CD4-positive, alpha-beta T cell treated with Interleukin-10 for 1 hour (primary cell): ENCODE measurements at places on chromosomes 7 and 10.

DNA sequence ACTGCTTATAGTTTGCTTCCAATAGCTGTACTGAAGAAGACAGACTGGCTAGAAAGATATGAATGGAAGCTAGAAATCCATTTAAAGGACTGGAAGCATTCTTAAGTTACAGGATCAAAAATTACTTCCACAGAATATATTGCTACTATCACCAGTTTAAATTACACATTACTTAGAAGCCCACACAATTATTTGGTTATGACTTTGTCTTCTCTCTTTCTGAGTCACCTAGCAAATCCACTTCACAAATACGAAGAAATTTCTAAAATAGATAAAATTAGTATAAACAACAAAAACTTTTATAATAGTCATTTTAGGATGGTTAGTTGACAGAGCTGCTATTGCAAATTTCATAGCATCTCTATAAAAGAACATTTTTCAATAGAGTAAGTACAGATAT, 108.1 kb downstream of the SNX13 start:
- no peak for DNase-seq

DNA sequence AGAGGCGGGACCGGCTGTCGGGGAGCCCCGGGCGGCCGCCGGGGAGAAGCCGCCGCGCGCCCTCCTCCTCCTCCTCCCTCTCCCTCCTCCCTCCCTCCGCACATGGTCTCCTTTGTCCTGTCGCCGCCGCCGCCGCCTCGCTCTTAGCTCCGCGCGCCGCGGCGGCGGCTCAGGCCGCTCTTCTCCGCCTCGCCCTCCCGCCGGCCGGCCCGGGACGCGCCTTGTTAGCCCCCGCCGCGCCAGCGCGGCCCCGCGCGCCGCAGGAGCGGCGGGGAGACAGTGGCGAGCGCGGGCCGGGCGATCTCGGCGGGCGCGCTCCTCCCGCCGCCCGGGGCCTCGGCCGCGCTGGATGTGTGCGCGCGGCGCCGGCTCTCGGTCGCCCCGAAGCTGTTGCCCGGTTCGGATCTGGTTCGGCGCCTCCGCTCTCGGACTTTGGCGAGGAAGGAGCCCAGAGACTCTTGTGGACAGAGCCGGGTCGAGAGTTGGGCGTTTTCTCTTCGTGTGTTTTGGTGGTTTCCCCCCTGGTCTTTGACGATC, 437.4 kb upstream of the GALNT17 start:
- peak; percentile 29 for DNase-seq

DNA sequence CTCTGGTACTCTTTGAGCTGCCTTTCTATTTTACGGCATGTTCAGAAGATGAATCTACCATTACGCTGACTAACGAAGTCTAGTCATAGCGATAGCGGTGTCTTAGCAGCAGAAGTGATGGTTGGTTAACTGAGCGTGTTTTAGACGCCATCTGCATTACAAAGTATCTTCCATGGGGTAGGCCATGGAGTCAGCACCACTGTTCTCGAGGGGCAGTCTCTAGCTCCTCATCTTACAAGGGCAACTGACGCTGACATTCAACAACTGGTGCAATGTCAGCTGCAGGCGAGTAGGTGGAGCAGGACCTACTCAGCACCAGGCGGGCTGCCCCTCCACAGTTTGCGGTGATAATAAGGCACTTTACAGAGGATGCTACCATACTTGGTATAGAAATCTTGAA, 88.7 kb downstream of the ADARB2 start:
- DNase-seq = no peak

DNA sequence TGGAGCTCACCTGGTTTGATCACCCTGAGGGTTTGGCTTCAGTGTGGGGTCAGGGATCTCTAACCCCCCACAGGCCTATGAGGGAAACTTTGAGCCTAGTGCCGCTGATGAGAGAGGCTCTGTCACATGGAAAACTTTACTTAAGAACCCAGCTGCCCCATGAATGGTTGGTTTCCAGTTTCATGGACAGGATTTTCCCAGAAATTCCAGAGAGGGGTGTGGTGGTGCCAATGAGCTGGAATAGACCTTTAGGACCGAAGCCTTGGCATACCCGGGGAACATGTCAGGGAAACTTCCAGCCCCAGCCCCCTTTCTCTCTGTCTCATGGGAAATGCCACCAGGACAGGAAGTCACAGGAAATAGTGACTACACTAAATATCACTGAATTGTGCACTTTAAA, 36.9 kb downstream of the AKR1B1 start:
- DNase-seq = no peak

- DNase-seq = no peak
Observed at GRCh38 chr7:13628239-13629001, 361.0 kb downstream of the ETV1 start.

GRCh38 chr10:61589547-61590243, 73.0 kb upstream of the CABCOCO1 start:
- DNase-seq = no peak

GRCh38 chr7:139094596-139094995, 14.9 kb downstream of the ZC3HAV1 start:
- peak; percentile 42 for DNase-seq

DNA sequence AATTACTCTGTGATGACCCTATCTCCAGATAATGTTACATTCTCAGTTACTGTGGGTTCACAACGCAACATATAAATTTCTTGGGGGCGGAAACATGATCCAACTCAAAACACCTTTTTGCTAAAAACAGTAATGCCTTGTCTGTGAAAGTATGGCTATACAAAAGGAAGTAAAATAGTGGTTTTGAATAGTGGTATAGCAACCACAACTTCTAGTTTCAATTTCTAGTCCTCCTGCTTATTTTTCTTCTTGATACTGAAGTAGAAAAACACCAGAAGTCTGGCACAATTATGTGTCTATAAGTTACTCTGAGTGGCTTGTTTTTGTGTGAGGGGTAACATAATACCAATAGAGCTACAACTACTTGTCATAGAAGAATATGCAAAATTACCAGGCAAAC, 21.5 kb upstream of the ZNF800 start:
- DNase-seq = peak; percentile 49

GRCh38 chr10:68156373-68157185, 47.3 kb downstream of the MYPN start:
- peak; percentile 71 for DNase-seq

DNA sequence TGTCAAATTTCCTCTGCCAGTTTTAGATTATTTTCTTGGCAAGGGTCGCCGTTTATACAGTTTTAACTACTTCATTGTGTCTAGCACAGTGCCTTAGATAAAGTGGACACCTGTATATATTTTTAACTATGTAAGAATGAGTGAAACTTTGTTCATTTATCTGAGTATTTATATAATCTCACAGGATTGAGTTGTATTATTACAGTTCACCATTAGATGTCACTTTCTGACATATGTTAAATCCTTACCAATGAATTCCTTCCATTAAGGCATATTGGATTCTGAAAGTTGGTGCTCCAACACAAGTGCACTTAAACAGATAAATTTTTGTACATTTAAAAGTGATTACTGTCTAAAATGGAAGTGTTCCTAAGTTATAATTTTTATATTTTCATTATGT, 43.0 kb downstream of the ZMYND11 start:
- DNase-seq = peak; percentile 26

DNA sequence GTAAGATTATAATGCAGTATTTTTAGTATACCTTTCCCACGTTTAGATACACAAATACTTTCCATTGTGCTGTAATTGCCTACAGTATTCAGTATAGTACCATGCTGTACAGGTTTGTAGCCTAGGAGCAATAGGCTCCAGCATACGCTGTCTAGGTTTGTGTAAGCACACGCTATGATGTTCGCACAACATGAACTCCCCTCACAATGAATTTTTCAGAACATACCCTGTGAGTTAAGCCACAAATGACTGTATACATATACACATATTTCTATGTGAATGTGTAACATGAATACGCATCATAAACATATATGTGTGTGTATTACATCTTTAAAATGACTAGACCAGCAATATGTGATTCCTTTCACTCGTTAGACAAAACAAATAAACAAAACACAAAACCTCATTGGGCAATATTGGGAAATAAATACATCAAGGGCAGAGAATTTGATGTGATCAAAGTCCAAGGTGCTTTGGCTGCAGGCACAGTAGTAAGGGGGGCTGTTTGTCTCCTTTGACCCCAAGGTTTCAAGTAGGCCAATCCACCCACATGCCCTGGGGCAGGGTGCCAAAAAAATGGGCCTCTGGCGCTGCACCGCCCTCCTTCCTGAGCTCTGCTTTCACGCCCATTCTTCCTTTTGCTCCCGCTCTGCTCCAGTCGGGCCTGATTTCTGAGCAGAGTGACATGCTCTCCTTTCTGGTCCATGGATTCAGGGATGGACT, 33.9 kb downstream of the CHN2 start:
- DNase-seq = no peak

- DNase-seq = no peak
Observed at GRCh38 chr7:16711730-16712129, 41.8 kb upstream of the TSPAN13 start.

DNA sequence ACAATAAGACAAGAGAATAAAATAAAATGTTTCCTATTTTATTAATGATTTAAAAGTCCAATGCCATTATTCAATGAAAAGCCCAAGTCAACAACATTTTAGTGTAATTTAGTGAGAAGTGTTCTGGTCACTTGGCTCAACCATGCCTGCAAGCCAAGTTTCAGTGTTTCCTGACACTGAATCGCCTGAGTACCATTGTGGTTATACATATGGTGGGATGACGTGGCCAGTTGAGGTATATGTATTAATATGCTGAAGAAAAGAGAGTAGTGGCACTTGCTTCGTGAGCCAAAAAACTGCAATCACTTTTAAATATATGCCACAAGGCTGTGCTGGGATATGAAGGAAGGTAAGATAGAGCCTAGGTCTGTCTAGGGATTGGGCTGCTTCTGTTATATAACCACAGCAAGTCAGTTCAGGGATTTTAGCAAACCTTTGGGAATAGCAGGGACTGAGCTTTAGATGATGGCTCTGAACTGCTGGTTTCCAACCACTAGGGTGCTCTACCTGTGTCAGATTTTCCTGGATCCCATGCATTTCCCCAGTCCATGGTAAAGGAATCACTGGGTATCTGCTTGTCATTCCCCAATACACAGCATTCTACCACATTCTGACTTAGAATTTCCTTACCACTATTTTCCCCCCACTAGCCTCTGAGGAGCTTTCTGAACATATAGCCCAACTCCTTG, 214.0 kb upstream of the PRPS1L1 start:
- DNase-seq = no peak

- no peak for DNase-seq
Observed at GRCh38 chr7:77838929-77839491, 40.4 kb downstream of the PHTF2 start.

GRCh38 chr7:30164567-30164966, 29.8 kb downstream of the MTURN start:
- DNase-seq = peak; percentile 46

DNA sequence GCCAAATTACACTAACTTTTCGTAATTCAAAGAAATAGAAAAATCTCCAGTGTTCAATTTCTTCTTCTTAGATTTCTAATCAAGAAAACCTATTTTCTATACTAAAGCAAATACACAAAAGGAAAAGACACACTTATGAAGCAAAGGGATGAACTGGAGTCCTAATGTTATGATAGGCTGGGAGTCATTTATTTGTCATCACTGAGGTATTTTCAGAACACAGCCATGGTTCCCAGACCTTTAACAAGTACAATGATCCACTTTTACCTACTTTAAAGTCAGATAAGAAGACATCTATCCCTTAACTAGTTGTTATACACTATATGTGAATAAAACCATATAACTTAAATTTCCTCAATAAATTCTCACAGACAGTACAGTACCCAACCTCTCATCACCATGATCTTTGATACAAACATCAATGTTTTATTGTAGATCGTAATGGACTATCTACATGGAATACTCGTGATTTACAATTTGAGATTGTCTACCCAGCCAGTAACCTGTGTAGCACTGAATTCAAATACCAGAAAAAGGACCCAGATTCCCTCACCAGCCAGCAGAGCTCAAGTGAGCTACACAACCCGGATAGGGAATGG, 12.5 kb downstream of the ASNS start:
- DNase-seq = no peak

- DNase-seq = no peak
Observed at GRCh38 chr10:100939763-100940344, 27.1 kb downstream of the SLF2 start.

- DNase-seq = no peak
Observed at GRCh38 chr10:79948976-79949722, at the start of gene SFTPD. TSS of gene SFTPD (minus strand) at chr10:79949105. CDS start at chr10:79946659, 2,446 bp downstream.

DNA sequence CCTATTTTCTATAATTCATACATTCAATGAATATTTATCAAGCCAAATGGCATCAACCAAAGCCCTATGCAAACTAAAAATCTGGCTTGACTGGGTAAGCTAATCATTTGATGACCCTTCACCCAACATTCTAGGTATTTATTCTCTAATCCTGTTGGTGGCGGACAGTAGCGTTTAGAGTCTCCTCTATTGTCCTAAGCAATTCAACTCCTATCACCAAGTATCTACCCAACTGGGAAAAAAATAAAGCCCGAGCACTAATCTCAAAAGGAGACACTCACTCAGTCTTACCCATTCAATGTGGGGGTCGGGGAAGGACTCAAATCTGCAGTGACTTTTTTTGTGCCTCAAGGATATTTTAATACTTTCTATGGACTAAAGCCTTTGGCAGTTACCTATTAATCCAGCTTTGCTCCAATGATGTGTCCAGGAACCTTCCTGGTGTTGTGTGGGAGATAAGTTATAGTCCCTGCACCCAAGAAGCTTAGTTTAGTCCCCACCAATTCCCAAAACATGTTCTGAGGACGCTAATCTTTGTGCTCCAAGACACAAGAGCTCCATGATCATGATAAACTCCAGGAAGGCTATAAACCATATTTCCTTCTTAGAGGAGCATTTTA, 30.6 kb downstream of the DNMBP start:
- no peak for DNase-seq

GRCh38 chr7:513521-514166, 6.0 kb downstream of the PDGFA start:
- DNase-seq = no peak

GRCh38 chr10:124917428-124918190, 24.3 kb upstream of the ZRANB1 start:
- DNase-seq = peak; percentile 30

GRCh38 chr7:153590136-153590535, 462.1 kb upstream of the DPP6 start:
- no peak for DNase-seq

- no peak for DNase-seq
Observed at GRCh38 chr7:124881981-124882380, 47.6 kb downstream of the POT1 start.

- DNase-seq = no peak
Observed at GRCh38 chr10:124347956-124348355, 70.8 kb downstream of the OAT start.

DNA sequence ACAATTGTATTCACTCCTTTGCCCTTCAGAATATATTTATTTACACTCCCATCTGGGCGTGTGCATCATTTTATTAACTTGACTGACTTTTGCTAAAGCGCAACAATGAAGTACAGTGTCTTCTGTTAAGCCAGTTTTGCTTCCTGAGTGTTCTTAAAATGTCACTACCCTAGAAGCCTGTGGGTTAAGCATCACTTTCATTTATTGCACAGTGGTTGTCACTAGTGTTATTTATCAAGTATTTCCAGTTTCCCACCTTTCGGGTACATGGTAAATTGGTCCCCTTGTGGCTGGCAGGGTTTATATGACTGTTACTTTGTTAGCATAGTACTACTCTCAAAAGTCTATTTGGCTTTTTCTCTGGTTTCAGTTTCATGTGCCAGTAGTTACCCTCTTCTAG, 3.3 kb downstream of the HILPDA start:
- DNase-seq = no peak
